ENCODE measurements at places on chromosomes 7 and 10. TPM values are rescaled to one million over a fixed set of nuclear protein-coding genes. Genes with fewer than 3 reads are reported as not detected.

GRCh38 chr7:81719865-81720264 is 50.0 kb downstream of the HGF start:
- no peak overlapping the region for H3K27ac ChIP-seq
- peaks cover 23% of the 10 kb centered on the region for H3K4me1 ChIP-seq
- no peak for DNase-seq
- no peaks in the 10 kb centered on the region for H3K36me3 ChIP-seq

DNA sequence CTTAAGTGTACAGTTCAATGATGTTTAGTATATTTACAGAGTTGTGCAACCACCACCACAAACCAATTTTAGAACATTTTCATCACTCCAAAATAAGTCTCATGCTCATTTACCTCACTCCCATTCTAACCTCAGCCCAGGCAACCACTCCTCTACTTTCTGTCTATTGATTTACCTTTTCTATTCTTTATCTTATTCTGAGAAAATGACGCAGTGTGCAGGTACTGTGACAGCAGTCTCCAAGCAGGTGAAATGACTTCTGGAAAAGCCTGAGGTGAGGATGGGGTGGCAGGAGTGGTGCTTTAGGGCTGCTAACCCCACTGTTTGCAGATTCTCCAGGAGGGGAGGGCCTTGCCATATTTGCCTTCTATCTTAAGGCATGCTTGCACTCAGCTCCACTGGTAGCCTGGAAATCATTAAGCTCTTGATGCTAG is 39.5 kb downstream of the GARS1 start:
- peaks cover 53% of the 10 kb centered on the region for H3K36me3 ChIP-seq
- no peak overlapping the region for H3K4me3 ChIP-seq
- H3K4me1 ChIP-seq, result no peaks in the 10 kb centered on the region
- H3K27me3 ChIP-seq, result no peaks in the 10 kb centered on the region
- no peak for DNase-seq
- no peak overlapping the region for H3K27ac ChIP-seq

- no peak overlapping the region for H3K4me3 ChIP-seq
- no peak overlapping the region for H3K27ac ChIP-seq
- no peak for DNase-seq
Observed at GRCh38 chr7:1767524-1767923, 97.4 kb downstream of the ELFN1 start.

DNA sequence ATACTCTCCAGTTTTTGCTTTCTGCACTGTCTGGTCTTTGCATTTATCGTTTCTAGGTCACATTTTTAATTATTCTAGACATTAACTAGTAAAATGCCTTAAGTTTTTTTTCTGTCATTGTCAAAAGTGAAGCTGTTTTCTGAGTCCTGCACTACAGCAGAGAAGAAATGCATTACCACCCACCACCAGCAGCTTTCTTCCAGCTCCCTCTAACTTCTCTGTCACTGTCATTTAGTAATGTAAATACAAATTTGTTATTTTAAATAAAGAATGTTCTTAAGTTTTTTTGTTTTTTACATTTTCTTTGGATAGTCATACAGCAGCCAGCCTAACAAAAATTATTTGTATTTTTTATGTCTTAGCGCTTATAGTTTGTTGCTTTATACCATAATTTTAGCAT is 18.8 kb downstream of the PTPRZ1 start:
- H3K36me3 ChIP-seq, result no peaks in the 10 kb centered on the region
- H3K4me1 ChIP-seq, result no peaks in the 10 kb centered on the region
- H3K27ac ChIP-seq, result no peak overlapping the region
- H3K4me3 ChIP-seq, result no peak overlapping the region
- H3K27me3 ChIP-seq, result peaks cover 8% of the 10 kb centered on the region

- no peak for DNase-seq
- H3K27me3 ChIP-seq, result no peaks in the 10 kb centered on the region
- H3K4me3 ChIP-seq, result no peak overlapping the region
- H3K4me1 ChIP-seq, result peaks cover 13% of the 10 kb centered on the region
- H3K27ac ChIP-seq, result no peak overlapping the region
Observed at GRCh38 chr7:95126053-95126709, 198.2 kb downstream of the PON1 start.

Gene ANXA8
- 0.69 TPM for total RNA-seq

Gene NPFFR1
- not detected for total RNA-seq

Gene IKZF1
- total RNA-seq, result not detected

GRCh38 chr10:126124668-126125349 is 228.4 kb downstream of the FANK1 start:
- peaks cover 8% of the 10 kb centered on the region for H3K4me1 ChIP-seq
- no peak overlapping the region for H3K4me3 ChIP-seq
- no peaks in the 10 kb centered on the region for H3K36me3 ChIP-seq
- no peak for DNase-seq
- H3K27me3 ChIP-seq, result no peaks in the 10 kb centered on the region
- no peak overlapping the region for H3K27ac ChIP-seq

- peaks cover 29% of the 10 kb centered on the region for H3K4me1 ChIP-seq
- H3K4me3 ChIP-seq, result peak overlapping the region; percentile 92
- no peak overlapping the region for H3K27ac ChIP-seq
- H3K27me3 ChIP-seq, result no peaks in the 10 kb centered on the region
Observed at GRCh38 chr7:73737491-73738219, 947 bp downstream of the ABHD11 start.

DNA sequence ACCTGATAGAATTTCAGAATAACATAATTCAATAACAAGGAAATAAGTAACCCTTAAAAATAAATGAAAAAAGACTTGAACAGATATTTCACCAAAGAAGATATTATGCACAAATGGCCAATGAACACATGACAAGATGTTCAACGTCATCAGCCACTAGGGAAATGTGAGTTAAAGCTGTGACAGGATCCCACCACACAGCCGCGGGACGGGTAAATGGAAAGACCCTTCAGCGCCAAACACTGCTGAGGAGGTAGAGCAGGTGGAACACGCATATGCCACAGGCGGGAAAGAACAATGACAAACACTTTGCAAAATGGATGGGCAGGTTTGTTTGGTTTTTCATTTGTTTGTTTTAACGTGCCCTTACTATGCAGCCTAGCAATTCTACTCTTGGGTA is 86.1 kb upstream of the RNF32 start:
- H3K27ac ChIP-seq, result no peak overlapping the region
- peaks cover 19% of the 10 kb centered on the region for H3K27me3 ChIP-seq
- no peaks in the 10 kb centered on the region for H3K4me1 ChIP-seq
- no peaks in the 10 kb centered on the region for H3K36me3 ChIP-seq
- no peak for DNase-seq

DNA sequence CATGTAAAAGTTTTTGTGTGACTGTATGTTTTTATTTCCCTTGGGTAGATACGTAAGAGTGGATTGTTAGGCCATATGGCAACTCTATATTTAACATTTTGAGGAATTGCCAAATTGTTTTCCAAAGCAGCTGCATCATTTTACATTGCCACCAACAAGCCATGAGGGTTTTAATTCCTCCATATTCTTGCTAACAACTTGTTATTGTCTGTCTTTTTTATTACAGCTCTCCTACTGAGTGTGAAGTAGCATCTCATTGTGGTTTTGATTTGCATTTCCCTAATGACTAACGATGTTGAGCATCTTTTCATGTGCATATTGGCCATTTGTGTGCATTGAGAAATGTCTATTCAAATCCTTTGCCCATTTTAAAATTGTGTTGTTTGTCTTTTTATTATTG is 94.9 kb downstream of the CARD11 start:
- peaks cover 48% of the 10 kb centered on the region for H3K27me3 ChIP-seq
- no peaks in the 10 kb centered on the region for H3K36me3 ChIP-seq
- no peak overlapping the region for H3K4me3 ChIP-seq
- no peaks in the 10 kb centered on the region for H3K4me1 ChIP-seq
- H3K27ac ChIP-seq, result no peak overlapping the region
- DNase-seq, result no peak

DNA sequence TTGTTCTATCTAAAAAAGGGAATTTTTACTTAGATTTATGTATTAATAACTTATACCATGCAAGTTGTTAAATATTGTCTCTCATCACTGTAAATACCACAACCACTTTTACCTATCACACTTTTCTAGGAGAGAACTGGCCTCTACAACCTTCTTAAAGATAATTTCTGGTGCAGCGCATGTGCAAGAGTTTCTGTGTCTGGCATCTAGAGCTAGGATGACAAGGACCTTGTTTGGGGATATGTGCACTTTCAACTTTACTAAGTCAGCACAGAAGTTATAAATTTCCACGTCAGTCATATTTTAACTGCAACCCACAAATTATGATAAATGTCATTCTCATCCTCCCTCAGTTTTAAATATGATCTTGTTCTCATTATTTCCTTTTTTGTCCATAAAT is 156.9 kb upstream of the ADCY1 start:
- no peak overlapping the region for H3K4me3 ChIP-seq
- no peaks in the 10 kb centered on the region for H3K27me3 ChIP-seq
- no peak overlapping the region for H3K27ac ChIP-seq
- H3K4me1 ChIP-seq, result peaks cover 11% of the 10 kb centered on the region

GRCh38 chr7:146397141-146397540 is 280.5 kb downstream of the CNTNAP2 start:
- no peaks in the 10 kb centered on the region for H3K4me1 ChIP-seq
- H3K36me3 ChIP-seq, result no peaks in the 10 kb centered on the region
- no peak overlapping the region for H3K4me3 ChIP-seq
- H3K27me3 ChIP-seq, result no peaks in the 10 kb centered on the region

- H3K4me1 ChIP-seq, result peaks cover 45% of the 10 kb centered on the region
- H3K36me3 ChIP-seq, result no peaks in the 10 kb centered on the region
- H3K27ac ChIP-seq, result peak overlapping the region; percentile 92
- peak; percentile 92 for DNase-seq
- H3K27me3 ChIP-seq, result no peaks in the 10 kb centered on the region
Observed at GRCh38 chr7:2820508-2820934, 23.6 kb downstream of the GNA12 start.

- H3K36me3 ChIP-seq, result no peaks in the 10 kb centered on the region
- no peak for DNase-seq
- H3K27ac ChIP-seq, result no peak overlapping the region
- no peaks in the 10 kb centered on the region for H3K27me3 ChIP-seq
Observed at GRCh38 chr10:122995936-122996335, 12.7 kb downstream of the IKZF5 start.

GRCh38 chr7:128814499-128814898 is 15.7 kb upstream of the FLNC start:
- no peaks in the 10 kb centered on the region for H3K4me1 ChIP-seq
- no peak overlapping the region for H3K4me3 ChIP-seq
- no peaks in the 10 kb centered on the region for H3K36me3 ChIP-seq
- no peak for DNase-seq
- H3K27me3 ChIP-seq, result no peaks in the 10 kb centered on the region

- H3K4me3 ChIP-seq, result no peak overlapping the region
- H3K27me3 ChIP-seq, result no peaks in the 10 kb centered on the region
- H3K27ac ChIP-seq, result no peak overlapping the region
- no peak for DNase-seq
Observed at GRCh38 chr7:124515106-124515830, 250.3 kb downstream of the GPR37 start.

- H3K27ac ChIP-seq, result no peak overlapping the region
- no peaks in the 10 kb centered on the region for H3K36me3 ChIP-seq
- peaks cover 6% of the 10 kb centered on the region for H3K4me1 ChIP-seq
- DNase-seq, result no peak
Observed at GRCh38 chr7:149292462-149292823, 30.4 kb downstream of the ZNF783 start.

DNA sequence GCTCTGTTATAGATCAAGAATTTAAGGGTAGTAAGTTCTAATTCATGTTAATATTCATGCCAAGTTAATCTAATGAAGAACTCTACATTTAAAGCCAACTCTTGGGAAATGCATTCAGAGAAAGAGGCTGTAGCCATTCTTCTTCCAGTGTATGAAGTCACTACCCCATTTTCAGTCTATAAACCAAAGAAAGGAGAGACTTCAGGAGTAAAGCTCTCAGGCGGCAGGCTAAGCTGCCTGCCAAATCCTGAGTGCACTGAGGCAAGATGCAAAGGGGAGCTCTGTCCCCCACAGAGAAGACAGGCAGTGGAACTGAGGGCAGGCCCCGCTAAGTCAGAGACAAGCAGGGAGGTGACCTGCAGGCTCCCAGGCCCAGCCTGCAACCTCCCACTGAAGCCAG is 41.5 kb downstream of the SLIT1 start:
- H3K36me3 ChIP-seq, result no peaks in the 10 kb centered on the region
- H3K4me1 ChIP-seq, result no peaks in the 10 kb centered on the region
- no peak for DNase-seq
- H3K27me3 ChIP-seq, result peaks cover 14% of the 10 kb centered on the region
- H3K27ac ChIP-seq, result no peak overlapping the region

GRCh38 chr7:129949292-129950133 is 3.2 kb downstream of the UBE2H start:
- H3K27me3 ChIP-seq, result no peaks in the 10 kb centered on the region
- H3K27ac ChIP-seq, result peak overlapping the region; percentile 95
- peak; percentile 83 for DNase-seq
- peak overlapping the region; percentile 95 for H3K4me3 ChIP-seq

GRCh38 chr7:124457841-124458240 is 307.8 kb downstream of the GPR37 start:
- H3K36me3 ChIP-seq, result no peaks in the 10 kb centered on the region
- no peaks in the 10 kb centered on the region for H3K27me3 ChIP-seq
- H3K4me3 ChIP-seq, result no peak overlapping the region
- peaks cover 20% of the 10 kb centered on the region for H3K4me1 ChIP-seq

GRCh38 chr10:103921750-103922195 is 3.8 kb upstream of the STN1 start:
- H3K27me3 ChIP-seq, result no peaks in the 10 kb centered on the region
- no peak overlapping the region for H3K4me3 ChIP-seq
- no peaks in the 10 kb centered on the region for H3K36me3 ChIP-seq
- H3K4me1 ChIP-seq, result peaks cover 18% of the 10 kb centered on the region
- DNase-seq, result no peak
- no peak overlapping the region for H3K27ac ChIP-seq

DNA sequence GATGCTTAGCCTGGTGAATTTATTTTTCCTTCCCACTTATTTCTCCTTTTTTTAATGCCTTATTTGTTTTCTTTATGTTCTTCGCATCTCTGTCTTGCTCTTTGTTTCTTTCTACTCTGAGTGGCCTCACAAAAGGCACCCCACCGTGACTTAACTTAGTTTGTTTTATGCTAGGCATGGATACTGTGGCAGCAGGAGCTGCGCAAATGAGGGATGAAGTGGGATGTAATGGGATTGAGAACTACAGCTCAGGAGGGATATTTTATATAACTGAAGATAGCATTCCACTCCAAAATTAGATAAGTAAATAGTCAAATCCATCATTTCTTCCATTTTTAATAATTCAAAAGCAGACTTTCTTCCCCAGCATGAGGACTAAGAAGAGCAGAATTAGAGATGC is 1.7 kb upstream of the CACNA2D1 start:
- H3K27ac ChIP-seq, result no peak overlapping the region
- H3K36me3 ChIP-seq, result no peaks in the 10 kb centered on the region
- peaks cover 7% of the 10 kb centered on the region for H3K4me1 ChIP-seq
- no peak for DNase-seq
- no peak overlapping the region for H3K4me3 ChIP-seq

DNA sequence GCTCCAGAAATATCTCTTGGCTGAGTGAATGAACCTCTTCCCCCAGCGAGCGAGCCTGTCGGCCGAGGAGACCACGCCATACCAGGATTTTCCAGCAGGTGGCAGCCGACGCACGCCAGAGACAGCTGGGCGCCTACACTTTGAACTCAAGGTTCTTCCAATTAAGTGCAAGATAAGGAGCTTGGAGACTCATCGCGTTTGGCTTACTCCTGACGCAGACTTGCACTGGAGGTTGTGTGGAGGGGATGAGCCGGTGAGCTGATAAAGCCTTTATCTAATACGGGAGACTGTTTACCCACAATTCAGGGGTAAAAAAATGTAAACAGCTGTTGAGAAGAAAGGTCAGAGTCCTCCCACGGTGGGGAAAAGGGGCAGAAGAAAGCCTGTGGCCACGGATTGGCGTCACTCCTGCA is 45.9 kb upstream of the EMX2 start:
- H3K4me3 ChIP-seq, result no peak overlapping the region
- H3K36me3 ChIP-seq, result no peaks in the 10 kb centered on the region
- H3K4me1 ChIP-seq, result no peaks in the 10 kb centered on the region
- peaks cover 52% of the 10 kb centered on the region for H3K27me3 ChIP-seq
- peak; percentile 84 for DNase-seq
- H3K27ac ChIP-seq, result no peak overlapping the region
